Gastrocnemius medialis (tissue), 4 donors: ENCODE measurements at places on chromosomes 13 and 19. TPM values are rescaled to one million over a fixed set of nuclear protein-coding genes. Genes with fewer than 3 reads are reported as not detected.

Gene ZNF320
- total RNA-seq: 2.5 TPM

Gene ZNF600
- total RNA-seq: 0.72 TPM

Gene WTIP
- 2.4 TPM for total RNA-seq

Gene GIPC3
- total RNA-seq: 0.39 TPM

Gene SBK3
- 7.3 TPM for total RNA-seq

Gene KIR2DL4
- total RNA-seq: not detected

Gene PNMA8A
- total RNA-seq: 0.60 TPM

Gene MADCAM1
- not detected for total RNA-seq

Gene MAMSTR
- total RNA-seq: 10.8 TPM

Gene VSTM2B
- total RNA-seq: not detected

Gene RPS28
- total RNA-seq: 436 TPM

Gene ATP13A1
- total RNA-seq: 110 TPM

Gene URAD
- not detected for total RNA-seq

Gene LAIR1
- total RNA-seq: 0.12 TPM

Gene ZNF726
- total RNA-seq: not detected

Gene MIA
- total RNA-seq: not detected

Gene OR7D2
- 0.13 TPM for total RNA-seq

Gene SIAH3
- total RNA-seq: not detected

Gene OLFM2
- total RNA-seq: 0.78 TPM

Gene NLRP11
- total RNA-seq: not detected

Gene HIPK4
- total RNA-seq: 0.20 TPM

Gene FGF9
- 0.16 TPM for total RNA-seq

Gene SERPINE3
- not detected for total RNA-seq

Gene SRRM5
- 0.49 TPM for total RNA-seq

Gene SIGLEC12
- not detected for total RNA-seq
